Stimulated activated CD8-positive, alpha-beta memory T cell treated with anti-CD3 and anti-CD28 coated beads, Interleukin-12 subunit alpha, Interleukin-12 subunit beta, amount 100 ng/mL, for 1 hour (primary cell): ENCODE measurements at places on chromosomes 5 and 9.
A peak's percentile ranks its signal among the peaks of the same experiment; 100 is the strongest.

DNA sequence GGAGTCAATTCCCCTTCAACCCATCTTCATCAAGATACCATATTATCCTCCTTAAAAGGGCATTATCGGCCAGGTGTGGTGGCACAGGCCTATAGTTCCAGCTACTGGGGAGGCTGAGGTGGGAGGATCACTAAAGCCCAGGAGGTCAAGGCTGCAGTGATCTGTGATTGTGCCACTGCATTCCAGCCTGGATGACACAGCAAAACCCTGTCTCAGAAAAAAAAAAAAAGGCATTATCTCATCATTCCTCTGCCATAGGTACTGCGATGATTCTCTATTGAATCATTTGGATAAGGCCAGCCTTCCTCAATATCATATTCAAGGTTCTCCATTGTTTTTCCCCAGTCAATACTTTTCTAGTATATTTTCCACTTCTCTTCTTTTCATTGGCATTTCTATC is 39.2 kb upstream of the RAB3C start:
- DNase-seq = no peak

DNA sequence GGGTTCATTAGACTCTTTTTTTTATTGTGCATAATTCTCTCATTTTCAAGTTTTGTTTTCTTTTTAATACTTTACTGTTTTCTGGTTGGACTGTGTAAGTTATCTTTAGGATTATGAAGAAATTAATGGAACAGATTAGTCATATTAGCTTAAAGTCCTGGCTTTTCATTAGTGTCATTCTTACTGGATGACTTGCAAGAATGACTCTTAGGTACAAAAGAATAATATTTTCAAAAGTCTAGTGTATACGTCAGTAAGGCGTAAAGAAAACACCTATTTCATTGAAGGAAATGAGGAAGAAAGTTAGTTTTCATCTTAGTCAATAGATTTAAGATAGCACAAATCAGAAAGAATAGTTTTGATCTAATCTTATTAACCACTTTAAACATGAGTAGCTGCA is 20.4 kb downstream of the UHRF2 start:
- no peak for DNase-seq

DNA sequence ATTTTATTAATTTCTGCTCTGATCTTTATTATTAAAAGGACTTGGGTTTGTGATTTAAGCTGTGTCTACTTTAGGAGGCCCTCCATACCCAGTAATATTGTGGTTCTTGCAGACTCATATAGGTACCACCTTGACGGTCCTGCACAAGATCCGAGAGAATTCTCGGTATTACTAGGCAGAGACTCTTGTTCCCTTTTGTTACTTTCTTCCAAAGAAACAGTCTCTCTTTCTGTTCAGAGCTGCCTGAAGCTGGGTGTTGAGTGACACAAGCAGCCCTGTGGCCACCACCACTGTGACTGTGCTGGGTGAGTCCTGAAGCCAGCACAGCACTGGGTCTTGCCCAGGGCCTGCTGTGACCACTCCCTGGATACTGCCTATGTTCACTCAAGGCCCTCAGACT is 666.6 kb downstream of the SEMA5A start:
- DNase-seq = no peak

DNA sequence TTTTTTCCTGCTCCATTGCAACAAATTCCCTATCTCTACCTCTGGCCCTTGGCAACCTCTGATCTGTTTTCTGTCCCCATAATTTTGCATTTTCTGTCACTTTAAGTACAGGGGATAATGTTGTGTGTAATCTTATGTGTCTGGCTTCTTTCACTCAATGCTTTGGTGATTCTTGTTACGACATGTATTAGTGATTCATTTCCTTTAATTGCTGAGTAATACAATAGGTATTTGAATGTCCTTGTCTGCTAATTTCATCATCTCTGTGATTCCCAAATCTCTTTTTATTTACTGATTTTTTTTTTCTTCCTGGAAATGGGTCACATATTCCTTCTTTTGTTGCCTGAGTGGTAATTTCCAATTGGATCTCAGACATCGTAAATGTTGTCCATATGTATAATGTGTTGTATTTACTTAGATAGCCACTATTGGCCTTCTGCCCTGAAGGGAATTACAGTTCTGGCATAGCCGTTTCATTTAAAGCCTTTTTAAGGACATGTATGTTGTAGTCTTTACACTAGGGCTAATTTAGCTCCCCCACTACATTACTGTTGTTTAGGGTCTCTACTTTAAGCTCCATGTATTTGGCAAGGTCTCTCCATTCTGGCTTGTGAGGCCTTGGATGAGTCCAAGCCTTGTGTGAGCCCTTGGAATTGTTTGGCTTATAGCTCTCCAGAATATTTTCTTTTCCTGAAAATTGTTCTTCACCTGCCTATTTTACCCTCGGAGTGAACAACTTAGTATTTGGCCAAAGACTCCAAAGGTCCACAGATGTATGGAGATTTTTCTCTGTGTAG is 683.8 kb downstream of the LRRC70 start:
- DNase-seq = no peak

DNA sequence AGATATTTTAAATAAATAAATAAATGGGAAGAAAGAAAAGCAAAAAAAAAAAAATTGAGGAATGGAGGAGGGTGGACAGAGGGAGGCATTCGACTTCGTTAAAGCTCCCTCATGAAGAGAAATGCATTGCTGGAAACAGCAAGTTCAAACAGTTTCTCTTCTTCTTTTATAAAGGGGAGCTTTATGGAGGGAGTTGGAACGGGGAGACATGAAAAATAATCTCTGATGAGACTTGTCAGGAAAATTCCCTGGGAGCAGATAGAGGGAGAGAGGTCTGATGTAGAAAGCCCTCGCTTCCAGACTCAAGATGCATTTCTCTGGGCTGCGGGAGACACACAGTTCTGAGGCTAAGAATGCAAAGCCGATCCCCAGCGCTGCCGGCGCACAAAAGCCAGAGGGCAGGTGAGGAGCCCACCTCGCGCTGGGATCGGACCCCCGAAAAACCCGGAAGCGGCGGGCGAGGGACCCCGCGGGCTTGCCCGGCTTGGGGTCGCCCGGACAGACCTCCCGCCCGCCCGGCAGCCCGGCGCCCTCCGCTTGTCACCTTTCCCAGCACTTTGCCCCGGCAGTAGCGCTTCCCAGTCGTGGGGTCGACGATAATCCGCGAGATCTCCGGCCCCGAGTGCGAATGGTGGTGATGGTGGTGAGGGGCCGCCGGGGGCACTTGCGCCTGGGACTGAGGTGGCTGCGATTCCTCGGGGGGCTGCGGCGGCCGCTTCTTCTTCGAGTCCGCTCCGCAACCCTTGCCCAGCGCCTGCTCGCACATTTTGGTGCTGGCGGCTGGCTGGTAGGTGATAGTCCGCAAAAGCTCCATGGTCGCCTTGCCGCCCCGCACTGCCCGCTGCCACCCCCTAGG is 512 bp downstream of the PLK2 start:
- no peak for DNase-seq

DNA sequence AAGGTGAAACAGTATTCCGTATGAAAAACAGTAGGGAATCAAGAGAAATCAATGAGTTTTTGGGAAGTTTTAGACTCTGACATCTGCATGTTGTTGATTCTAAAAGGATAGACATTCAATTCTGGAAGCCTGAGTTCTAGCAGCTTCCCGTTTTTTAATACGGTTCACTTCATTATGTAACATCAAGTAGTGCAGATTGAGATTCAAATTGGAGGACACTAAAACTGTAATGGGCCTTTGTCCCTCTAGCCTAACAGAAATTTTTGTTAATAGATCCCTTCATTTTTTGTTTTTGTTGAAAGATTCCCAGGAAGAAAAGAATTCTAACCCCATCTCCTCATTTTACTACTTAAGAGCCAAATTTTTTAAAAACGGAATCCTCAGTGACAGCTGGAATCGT is 384.6 kb downstream of the SH3GL2 start:
- no peak for DNase-seq

GRCh38 chr9:125574126-125574877 is 132.7 kb downstream of the MAPKAP1 start:
- DNase-seq = no peak

GRCh38 chr5:114727358-114727757 is 365.5 kb downstream of the KCNN2 start:
- DNase-seq = no peak

- no peak for DNase-seq
These were observed 1.5 kb upstream of the TOR1B start for GRCh38 chr9:129801504-129801903.

DNA sequence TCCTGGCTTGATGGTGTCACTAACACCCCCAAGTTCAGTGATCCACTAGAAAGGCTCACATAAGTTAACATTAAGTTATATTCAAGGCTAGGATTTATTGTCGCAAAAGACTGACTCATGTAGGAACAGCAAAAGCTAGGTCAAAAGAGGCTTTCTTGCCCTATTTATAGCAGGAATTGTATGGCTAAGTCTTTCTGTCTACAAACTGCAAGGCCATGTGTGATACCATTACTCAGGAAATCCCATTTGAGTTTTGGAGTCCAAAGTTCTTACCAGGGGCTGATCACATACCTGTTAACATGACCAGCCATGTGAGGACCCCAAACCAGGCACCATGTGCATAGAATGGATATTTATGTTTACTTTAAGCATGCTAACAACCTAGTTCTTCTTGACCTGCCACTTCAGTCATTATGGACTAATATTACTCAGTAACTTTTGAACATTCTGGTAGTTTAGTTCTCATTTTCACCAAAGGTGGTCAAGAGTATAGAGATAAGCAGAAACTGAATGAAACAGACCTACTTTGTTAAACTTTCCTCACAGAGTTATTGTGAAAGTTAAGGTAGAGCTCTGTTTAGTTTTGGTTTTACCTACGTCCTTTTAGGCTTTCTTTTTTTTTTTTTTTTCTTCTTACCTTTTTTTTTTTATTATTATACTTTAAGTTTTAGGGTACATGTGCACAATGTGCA is 281.1 kb downstream of the FER start:
- no peak for DNase-seq

- no peak for DNase-seq
These were observed 19.3 kb upstream of the PIP5K1B start for GRCh38 chr9:68685770-68686169.

DNA sequence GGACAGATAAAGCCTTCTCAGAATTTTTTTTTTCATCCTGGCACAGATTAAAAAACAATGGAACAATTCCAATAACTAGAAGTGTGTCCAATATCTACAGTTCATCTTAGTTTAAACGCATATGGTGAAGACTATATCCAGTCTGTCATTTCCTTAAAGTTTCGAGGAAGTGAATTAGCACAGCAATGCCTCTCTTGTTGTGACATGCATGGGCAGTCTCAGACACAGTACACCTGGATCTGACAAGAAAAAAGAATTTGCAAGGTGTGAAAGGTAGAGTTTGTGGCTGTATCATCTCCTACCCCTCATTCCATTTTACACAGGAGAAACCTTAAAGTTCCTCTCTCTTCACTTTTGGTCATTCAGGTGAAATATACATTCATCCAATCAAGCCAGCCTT is 100.6 kb upstream of the ADAMTS19 start:
- DNase-seq = no peak

- no peak for DNase-seq
These were observed 401.9 kb upstream of the PDE4D start for GRCh38 chr5:60295423-60295822.

DNA sequence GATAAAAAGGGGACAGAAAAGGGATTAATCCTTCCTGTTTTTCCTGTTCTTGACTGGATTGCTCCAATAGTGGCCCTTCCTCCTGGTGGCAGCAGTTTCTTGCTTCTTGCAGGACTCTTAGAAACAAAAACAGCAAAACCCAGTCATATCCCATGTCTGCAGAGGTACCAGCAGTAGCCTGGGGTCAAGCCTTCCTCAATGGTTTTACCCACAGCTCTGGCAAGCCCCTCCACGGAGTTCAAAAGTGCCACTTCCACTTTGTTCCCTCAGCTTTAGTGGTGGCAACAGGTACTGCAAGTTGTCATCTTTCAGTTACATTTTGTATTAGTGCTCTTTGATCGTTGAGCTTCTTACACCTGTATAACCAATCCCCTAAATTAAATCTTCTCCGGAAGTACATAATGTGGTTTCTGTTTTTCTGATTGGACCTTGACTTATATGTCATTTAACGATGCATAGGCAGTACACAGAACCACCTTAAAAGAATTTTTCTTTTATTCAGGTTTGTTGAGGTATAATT is 8.7 kb upstream of the RANBP6 start:
- peak; percentile 9 for DNase-seq

GRCh38 chr9:133707065-133707762 is 30.9 kb downstream of the SARDH start:
- no peak for DNase-seq

DNA sequence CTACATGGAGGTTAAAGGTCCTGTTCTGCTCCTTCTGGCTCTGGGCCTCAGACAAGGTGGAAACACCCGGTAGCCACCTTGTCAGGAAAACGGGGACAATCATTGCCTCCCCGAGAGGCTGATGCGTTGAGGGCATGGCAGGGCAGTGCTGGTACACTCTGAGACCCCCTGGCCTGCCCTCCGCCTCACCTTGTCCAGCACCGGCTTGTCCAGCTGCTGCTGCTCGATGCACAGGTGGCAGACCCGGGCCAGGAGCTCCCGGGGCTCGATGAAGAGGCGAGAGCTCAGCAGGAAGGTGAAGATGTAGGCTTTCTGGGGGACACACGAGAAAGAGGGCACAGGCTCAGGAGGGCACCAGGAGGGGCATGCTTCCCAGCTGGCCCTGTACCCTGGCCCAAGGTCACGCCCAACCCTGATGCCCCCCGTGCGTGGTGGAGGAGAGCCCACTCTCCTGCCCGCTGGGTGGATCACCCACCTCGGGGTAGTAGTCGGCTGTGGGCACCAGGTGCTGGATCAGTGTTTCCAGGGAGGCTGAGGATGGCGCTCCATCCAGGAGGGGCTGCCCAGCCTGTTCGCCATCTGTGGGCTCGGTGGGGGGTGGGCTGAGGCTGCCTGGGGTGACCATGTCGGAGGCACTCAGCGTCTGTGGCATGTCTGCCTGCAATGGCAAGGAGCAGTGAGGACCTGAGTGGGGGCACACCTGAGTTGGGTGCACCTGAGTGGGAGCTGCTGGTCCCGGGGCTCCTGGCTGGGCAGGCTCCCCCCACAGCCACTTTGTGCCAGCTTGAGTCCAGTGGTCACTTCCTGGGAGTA is 66.0 kb upstream of the RNF130 start:
- DNase-seq = no peak

- no peak for DNase-seq
These were observed 340.3 kb downstream of the KDM4C start for GRCh38 chr9:7097785-7098752.

- no peak for DNase-seq
These were observed 193.3 kb downstream of the SMC2 start for GRCh38 chr9:104287253-104287878.

DNA sequence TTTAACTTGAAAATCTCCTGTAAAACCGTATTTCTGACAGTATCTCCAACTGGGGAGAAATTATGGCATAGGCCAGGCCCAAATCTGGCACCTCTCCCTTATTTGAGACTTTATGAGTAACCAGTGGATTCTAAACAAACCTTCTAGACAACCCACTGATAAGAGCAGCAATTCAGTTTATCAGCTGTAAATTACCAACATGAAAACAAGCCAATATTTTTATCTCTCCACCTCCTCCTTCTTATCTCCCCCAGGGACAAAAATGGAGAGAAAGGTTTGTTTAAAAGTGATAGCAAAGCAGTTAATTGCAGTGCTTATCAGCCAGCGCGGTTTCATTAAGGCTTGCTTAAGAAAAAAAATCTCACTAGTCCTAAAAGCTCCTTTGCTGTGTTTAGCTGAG is 53.8 kb downstream of the KCNV2 start:
- no peak for DNase-seq
